ENCODE measurements at places on chromosomes 3 and 15.

GRCh38 chr3:16884084-16884747 is 539 bp upstream of the PLCL2 start:
- no peak for DNase-seq

DNA sequence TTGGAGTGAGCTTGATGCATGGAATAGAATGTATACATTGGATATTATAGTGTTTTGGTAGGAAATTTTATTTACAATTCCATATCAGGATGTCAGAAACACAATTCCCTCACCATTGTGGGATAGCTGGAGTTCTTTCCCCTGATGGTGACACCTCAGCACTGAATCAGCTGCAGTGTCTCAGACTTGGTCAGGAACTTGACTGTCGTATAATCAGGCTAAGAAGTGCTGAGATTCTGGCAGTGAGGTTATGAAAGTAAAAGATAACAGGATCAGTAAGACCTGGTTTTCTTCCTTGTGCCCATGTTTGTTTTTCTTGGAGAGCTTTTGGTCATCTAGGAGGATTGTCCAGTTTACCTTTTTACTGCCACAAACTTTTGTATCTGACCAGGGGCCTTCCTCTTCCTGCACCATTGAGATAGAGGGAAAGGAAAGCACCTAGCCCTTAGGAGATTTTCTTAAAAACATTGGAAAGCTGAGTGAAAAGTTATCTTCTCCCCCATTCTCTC is 27.3 kb upstream of the ST3GAL6 start:
- no peak for DNase-seq

DNA sequence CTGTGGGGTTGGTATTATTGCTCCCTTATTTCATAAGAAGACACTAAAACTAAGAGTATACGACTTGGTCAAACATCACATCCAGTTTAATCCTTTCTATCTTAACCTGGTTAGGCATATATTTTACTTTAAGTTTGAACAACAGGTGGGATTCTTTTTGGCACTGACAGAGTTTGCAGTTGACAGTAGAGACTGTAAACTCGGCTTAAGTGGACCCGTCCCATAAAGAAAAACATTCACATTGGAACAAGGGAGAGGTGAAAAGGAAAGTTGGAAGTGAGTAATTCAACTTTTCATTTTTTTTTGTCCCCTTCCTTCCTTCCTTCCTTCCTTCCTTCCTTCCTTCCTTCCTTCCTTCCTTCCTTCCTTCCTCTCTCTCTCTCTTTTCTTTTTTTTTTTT is 355.4 kb downstream of the LPP start:
- DNase-seq: no peak

DNA sequence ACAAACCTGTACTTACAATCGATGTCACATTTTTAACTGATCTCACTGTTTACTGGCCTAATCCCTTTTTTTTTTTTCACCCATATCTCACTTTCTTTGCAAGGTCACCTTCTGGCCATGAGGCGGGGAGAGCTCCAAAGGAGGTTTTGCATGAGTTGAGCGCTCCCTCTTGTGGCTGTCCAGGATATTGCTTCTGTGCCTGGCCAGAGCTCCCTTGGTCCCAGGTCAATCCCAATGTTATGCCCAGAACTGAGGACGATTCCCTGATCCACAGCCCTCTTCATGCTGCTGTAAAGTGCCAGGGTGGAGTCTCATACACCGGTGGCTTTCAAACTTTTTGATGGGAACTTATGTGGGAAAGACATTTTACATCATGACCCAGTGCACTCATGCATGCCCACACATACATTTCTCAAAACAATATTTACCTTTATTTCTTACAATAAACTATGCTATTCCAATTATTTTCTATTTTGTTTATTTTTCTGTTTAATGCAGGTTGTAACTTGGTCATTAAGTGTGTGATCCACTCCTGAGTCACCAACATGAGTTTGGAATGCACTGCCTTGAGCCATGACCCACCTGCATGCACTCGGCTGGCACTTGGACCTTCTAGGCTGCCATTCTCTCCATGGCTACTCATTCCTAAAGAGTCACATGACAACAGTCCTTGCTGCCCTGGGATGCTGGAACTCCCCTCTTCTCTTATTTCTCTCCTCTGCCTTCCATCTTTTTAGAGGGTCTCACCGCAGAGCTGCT is 9.6 kb upstream of the SST start:
- peak; percentile 76 for DNase-seq

DNA sequence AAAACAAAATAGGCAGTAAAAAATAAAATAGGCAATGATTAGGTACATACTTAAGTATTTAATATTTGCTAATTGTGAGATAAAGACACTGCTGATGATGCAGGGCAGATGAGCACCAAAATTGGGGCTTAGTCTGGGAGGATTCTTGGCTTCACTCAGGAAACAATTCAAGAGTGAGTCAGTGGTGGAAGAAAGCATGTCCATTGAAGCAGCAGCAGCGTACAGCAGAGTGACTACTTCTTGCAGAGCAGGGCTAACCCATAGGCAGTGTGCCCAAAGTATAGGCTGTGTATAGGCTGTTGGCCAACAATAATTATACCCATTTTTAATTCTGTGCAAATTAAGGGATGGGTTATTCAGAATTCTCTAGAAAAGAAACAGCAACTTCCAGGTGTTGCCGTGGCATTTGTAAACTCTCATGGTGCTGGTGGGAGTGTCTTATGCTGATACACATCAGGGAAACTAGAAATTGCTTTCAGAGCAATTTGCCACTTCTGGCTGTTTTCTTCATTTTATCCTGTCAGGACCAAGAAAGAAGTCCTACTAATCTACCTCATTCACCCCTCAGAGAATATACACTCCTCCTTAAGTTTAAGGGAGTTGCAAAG is 317.3 kb upstream of the NAALADL2 start:
- no peak for DNase-seq

GRCh38 chr15:32909431-32909830 is 191.6 kb downstream of the GREM1 start:
- peak; percentile 18 for DNase-seq

- DNase-seq: peak; percentile 37
Measured at GRCh38 chr15:97902140-97902780, 58.2 kb upstream of the ARRDC4 start.

- no peak for DNase-seq
Measured at GRCh38 chr3:131491775-131492174, 11.0 kb downstream of the MRPL3 start.

DNA sequence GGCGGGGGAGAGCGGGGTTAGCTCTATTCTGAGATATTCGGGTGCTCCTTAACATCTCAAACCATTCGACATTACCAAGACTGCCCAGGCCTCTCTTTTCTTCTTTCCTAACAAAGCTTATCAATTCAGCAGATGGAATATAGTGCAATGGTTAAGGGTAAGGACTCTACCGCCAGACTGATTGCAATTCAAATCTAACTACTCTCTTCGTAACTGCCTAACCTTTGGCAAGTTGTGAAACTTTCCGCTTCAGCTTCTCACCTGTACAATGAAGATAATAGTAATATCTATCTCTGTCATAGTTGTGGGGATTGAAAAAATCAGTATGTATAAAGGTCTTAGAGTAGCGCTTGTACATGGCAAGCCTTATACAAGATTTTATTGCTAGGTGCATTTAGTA is 972 bp downstream of the UBA5 start:
- DNase-seq: no peak

GRCh38 chr3:72722930-72723726 is 125.1 kb downstream of the SHQ1 start:
- peak; percentile 73 for DNase-seq

DNA sequence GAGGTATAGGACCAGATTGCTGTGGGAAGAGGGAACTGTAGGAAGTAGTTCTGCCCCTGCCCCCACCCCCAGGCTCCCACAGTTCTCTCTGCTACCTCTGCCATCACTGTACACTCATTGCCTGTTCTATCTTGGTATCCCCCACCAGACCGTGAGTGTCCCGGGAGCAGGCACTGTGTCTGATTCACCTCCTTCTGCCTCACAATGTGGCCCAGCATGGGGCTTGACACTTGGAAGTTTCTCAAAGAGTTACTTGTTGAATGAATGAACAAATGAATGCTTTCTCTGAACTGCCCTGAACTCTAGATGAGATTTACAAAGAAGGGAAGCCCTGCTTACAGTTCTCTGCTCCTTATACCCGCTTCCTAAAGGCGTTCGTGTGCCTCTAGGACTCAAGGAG is 27.1 kb upstream of the PIK3CB start:
- peak; percentile 67 for DNase-seq

DNA sequence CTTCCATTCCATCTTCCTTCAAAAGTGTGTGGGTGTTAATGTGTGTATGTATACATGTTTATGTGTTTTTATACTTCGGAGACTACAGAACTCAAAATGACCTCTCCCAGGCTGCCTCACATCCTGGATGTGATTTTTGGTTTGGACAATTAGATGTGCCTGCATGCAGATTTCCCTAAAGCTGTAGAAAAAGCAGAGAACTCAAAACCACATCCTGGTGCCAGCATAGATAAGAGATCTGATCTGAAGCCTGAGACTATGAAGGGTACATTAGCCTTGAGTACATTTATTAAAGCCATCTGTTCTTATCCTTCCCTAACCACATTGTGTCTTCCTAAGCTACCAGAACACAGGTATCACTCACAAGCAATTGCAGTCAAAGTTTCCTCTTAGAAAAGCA is 319.4 kb upstream of the RASGRP1 start:
- peak; percentile 70 for DNase-seq

DNA sequence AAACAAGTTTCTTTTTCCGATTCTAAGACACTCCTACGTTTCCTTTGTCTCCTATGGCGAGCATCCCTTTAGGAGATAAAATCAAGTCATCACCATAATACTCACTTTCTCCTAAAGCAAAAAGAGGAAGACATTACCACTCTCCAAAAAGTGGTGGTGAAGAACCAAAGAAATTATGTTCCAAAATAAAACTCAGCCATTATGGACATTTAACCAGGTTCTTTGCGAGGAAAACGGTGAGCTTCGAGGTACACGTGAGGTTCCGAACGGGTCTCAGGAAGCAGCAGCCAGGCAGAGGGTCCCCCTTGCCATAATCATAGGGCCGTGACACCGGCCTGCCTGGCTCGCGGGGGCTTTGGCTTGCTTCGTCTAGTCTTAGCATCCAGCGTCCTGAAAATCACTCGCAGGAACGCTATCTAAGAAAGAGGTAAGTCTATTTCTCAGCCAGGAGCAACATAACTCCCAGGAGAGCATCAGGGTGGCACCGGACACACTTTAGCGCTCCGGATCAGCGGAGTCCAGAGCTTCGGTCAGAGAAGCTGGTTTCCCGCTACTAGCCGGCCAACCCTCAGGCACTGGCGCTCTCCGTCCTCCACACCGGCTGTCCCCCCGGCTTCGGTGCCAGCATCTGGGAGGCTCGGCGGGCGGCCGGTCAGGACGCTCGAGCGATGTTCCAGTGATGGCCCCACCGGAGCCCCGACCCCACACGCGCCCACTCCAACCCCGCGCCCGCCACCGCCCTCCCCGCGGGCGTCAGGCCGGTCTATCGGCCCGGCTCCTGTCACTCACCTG is 581 bp downstream of the IP6K1 start:
- peak; percentile 21 for DNase-seq

GRCh38 chr3:129665024-129665768 is 58.7 kb upstream of the PLXND1 start:
- DNase-seq: peak; percentile 69

- DNase-seq: no peak
Measured at GRCh38 chr15:25536801-25537611, 98.2 kb upstream of the UBE3A start.

- DNase-seq: peak; percentile 29
Measured at GRCh38 chr3:71582612-71583565, 639 bp downstream of the FOXP1 start.

- no peak for DNase-seq
Measured at GRCh38 chr15:48622237-48622636, 23.3 kb downstream of the FBN1 start.

DNA sequence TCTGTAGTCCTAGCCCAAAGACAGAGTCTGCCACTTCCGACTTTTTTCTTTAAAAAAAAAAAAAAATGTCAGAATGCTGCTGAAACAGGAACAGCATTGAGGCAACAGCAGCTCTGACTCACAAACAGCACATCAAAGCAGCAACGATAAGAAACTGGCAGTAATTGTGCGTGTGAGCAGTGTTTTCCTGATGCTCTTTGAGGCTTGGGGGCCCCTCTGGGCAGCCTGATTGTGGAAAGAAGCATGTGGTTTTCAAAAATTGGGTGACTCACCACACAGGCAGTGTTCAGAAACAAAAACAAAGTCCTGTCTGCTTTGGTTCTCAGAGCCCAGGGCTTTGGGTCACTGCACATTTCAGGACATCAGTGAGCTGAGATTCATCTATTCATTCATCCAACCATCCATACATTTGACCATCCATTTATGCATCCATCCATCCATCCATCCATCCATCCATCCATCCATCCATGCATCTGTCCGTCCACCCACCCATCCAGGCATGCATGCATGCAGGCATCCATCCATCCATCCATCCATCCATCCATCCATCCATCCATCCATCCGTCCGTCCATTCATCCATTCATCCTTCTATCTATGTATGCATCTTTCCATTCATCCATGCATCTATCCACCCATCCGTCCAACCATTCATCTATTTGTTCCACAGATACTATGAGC is 308.4 kb downstream of the RPLP1 start:
- DNase-seq: peak; percentile 96

- DNase-seq: no peak
Measured at GRCh38 chr3:50333744-50334328, 5.8 kb upstream of the TUSC2 start.

- DNase-seq: no peak
Measured at GRCh38 chr3:12117473-12117872, 41.2 kb downstream of the TIMP4 start.

DNA sequence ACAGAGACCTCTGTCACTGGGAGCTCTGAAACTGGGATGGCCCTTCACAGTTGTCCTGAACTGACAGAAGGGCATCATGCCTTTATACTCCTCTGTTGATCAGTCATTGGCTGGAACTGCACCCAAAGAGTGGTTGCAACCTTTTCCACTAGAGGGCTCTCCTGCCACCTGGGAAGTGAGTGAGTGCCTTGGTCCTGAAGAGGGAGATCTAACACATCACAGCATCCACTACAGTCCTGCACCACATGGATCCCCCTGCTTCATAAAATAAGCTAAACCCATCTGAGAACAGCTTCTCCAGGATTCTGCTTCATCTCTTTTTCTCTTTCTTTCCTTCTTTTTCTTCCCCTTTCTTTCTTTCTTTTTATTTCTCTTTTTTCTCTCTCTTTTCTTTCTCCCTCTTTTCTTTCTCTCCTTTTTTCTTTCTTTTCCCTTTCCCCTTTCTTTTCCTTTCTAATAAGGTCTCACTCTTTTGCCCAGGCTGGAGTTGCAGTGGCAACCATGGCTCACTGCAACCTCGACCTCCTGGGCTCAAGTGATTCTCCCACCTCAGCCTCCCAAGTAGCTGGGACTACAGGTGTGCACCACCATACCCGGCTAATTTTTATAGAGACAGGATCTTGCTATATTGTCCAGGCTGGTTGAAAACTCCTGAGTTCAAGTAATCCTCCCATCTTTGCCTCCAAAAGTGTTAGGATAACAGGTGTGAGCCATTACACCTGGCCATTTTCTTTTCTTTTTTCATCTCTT is 42.8 kb upstream of the RAF1 start:
- peak; percentile 83 for DNase-seq

- DNase-seq: peak; percentile 57
Measured at GRCh38 chr3:23580096-23580713, 225.6 kb upstream of the UBE2E1 start.

- no peak for DNase-seq
Measured at GRCh38 chr15:97899981-97900380, 60.5 kb upstream of the ARRDC4 start.

GRCh38 chr15:63797116-63797515 is 36.6 kb downstream of the HERC1 start:
- no peak for DNase-seq

- no peak for DNase-seq
Measured at GRCh38 chr3:149475451-149476060, 1.1 kb downstream of the TM4SF4 start.
